ENCODE measurements at places on chromosomes 16 and 17. TPM values are rescaled to one million over a fixed set of nuclear protein-coding genes. Genes with fewer than 3 reads are reported as not detected.

DNA sequence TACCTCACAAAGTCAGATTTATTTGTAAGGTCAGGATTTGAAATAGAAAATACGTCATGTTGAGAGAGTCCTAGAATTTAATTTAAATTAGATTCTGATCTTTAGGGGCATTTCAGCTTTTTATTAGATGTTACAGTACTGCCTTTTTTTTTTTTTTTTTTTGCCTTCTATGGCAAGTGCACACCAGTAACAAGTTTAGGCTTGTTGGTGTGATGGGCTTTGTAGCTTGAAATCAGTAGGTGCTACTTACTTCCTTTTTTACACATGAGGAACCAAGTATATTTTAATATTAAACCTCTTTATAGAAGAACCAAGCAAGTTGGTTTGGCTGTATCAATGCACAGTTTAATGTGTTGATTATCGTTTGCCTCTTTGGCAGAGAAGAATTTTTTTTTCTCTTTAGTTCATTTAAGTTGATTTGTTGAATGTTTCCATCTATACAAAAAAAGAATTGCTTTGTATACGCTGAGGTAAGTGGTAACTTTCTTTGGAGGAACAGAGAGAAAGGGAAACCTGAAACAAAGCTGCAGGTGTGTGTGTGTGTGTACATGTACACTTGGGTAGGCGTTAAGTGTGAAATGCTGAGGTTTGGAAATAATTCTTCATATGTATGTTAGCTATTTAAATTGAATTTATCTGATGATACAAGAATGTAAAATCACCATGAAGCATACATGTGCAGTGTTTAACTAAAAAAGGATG is 15.7 kb downstream of the RBL2 start:
- DNase-seq: no peak

DNA sequence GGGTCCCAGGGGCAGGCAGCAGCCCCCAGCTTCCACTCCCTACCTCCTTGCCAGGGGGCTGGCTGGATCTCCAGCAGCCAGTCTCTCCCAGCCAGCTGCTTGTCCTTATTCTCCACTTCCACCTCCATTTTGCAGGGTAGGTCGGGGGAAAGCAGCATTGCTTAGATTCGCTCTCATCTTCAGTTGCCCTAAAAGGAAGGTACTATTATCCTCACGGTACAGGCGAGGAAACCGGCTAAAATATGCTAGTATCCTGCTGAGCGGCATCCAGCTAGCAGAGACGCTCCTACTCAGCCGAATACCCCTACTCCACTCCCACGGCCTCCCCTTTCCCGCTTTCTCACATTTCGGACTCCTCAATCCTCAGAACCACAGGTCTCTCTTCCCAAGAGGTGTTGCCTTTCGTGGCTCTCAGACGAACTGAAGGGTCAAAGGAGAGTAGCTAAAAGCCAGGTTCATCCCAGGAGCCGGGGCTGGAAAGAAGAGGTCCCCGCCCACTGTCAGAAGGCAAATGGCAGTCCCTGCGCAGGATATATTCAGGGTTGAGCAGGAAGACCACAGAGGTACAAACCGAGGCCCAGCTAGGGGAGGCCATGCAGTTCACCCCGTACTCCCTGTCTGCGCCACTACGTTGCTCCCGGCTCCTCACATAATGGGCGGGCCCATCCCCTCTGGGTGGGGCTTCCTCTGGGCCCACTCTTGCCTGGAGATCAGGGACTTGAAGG is 1.7 kb upstream of the RAB11FIP4 start:
- DNase-seq: no peak

- no peak for DNase-seq
Measured at GRCh38 chr17:79155701-79156100, 81.1 kb downstream of the ENGASE start.

DNA sequence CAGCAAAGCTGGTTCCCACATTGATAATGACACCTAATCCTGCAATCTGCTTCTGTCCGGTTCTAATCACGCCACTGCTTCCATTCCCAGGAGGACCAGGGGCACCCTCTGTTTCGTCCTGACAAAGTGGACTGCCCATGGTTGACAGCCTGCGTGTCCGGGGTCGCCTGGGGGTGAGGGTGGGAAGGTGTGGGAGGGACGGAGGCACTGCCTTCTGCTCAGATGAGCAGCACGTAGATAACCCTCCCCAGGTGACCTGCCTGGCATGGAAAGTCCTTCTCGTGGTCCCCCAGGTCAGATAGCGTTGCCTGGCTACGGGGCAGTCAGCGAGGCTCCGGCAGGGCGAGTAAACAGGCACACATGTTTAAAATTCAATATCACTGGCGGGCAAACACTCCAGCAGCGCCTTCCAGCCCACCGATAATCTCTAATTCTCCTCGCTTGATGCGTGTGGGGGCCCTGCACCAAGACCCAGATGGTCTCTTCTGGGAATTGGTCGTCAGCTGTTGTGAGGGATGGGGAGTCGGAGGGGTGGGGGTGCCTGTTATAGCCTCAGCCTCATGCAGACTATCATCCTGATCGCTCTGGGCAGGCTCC is 132.2 kb downstream of the RAP1GAP2 start:
- DNase-seq: no peak

GRCh38 chr17:75181608-75182318 is 996 bp downstream of the SUMO2 start:
- DNase-seq: peak; percentile 51

The KCNH6 gene
- not detected for polyA plus RNA-seq

DNA sequence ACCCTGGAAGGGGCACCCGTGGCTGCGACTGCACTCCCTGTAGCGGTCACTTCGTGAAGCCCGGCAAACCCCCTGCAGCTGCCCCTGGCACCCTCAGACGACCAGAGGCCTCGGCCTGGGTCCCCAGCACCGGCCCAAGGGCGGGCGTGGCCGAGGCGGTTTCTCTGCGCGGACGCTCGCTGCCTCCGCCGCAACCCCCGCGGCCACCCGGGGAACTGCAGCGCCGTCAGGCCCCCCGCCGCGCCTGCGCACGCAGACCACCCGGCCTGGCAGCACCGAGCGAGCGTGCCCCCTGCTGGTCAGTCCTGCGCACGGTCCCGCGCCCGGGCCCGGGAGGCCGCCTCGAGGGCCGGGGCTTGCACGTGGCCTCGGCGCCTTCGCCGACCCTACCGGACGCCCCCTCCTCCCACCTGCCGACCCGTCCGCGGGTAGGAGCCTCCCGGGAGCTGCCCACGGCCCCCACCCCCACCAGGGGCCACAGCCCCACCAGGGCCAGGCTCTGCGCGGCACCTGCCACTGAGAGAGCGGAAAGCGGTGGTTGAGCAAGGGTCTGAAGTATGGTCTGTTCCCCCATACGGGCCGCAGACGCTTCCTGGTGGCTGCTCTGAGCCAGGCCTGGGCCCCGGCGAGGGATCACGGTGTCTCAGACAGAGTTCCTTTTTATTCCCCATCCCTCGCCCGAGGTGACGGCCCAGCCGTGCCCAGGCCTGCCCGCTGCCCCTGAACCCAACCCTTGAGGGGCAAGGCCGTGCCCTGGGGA is 11.5 kb upstream of the HS3ST6 start:
- peak; percentile 81 for DNase-seq

The SOX15 gene
- polyA plus RNA-seq: 1.1 TPM

DNA sequence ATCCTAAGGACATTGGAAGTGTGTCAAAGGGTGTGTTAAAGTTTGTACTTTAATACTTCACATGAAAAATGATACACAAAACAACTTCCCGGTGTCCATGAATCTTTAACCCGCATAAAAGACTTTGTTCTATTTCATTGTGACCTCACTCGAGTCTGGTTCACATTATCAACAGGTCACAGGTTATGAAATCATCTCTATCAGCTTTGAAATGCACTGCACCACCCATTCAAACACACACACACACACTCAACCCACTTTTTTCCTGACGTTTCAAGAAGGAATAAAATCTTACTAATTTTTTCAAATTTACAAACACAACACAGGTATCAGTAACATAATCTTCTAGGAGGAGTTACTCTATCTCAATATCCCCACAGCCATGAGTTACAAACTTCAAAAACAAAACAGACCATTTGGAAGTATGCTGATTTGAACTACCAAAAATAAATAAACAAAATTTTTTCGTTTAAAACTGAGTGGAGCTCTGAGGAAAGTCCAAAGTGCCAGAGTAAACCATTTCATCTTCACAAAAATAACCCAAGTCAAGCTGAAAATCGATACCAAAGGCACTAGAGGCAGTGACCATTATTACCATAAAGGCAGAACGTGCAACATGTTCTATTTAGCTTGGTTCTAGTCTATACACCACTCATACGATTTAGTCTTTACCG is 2.7 kb downstream of the ACOX1 start:
- DNase-seq: no peak

- no peak for DNase-seq
Measured at GRCh38 chr17:52147872-52148271, 10.6 kb downstream of the CA10 start.

DNA sequence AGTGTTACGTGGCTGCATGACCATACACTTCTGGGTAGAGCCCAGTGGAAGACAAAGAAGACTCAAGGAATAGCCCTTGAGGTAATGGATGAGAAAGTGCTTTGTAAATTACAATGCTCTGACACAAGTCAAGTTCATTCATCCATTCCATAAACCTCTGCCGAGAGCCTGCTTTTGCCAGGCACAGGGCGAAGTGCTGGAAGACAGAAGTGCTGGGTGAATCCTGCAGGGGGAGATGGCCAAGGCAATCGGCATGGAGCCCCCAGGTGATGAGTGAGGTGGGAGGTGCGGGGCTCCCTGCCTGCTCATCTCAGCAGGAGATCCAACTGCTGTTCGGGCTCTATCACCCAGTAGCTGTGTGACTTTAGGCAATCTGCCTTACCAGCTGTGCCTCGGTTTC is 2.8 kb upstream of the SOCS3 start:
- peak; percentile 7 for DNase-seq

DNA sequence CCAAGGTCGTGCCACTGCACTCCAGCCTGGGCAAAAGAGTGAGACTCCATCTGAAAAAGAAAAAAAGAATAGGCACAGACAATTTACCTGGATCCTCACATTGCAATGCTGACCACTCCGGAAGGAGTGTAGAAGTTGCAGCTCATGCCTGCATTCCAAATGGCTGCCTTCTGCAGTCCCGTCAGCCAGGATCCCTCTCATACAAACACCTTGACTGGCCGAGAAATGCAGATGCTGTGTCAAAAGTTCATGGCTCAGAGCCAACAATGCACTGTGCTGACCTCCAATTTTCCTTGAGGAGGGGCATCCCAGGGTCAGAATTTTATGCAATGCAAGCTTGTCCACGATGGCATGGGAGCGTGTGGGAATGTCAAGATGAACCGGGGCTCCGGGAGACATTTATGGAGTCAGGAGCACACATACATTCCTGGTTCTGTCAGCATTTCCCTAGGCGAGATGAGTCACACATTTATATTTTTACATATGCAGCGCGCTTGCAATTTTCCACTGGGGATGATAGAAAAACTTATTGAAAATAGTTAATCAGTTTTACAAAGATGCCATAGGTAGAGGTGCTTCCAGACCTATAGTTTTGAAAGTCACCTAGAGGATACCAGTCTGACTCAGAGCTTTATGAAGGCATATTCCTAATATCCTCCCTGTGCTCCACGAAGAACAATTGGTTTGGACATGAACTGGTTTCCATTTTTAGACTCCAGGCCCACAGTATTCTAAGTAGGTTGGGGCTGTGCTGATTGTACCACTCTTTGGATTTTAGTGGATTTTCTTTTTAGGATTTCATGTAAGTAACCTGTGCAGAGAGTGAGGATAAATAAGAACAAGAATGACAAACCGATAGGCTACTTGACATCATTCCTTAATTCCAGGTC is 614.6 kb downstream of the MAF start:
- no peak for DNase-seq

- DNase-seq: no peak
Measured at GRCh38 chr17:30579610-30580315, 102.6 kb downstream of the GOSR1 start.

- DNase-seq: no peak
Measured at GRCh38 chr17:11388054-11388453, 147.0 kb downstream of the SHISA6 start.

GRCh38 chr16:48225456-48225855 is 18.6 kb upstream of the LONP2 start:
- DNase-seq: no peak

GRCh38 chr17:80468781-80469493 is 7.5 kb downstream of the NPTX1 start:
- no peak for DNase-seq

The LITAFD gene
- not detected for polyA plus RNA-seq

DNA sequence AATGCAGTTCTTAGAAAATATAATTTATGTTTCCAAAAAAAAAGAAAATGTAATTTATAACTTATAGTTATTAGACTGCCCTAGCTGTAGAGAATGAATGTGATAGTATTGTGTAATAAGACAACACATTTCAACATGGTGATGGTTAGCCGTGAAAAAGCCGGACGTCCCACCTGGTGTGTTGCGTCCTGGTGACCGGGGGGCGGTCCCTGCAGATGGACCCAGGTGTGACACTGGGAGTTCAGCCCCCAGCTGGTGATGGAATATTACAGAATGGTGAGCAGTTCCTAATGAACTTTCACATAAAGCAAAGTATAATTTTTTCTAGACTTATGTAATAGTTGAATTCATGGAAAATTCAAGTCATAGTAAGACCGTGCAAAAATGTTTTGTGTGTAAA is 132.8 kb downstream of the LAT start:
- DNase-seq: no peak

GRCh38 chr16:20744922-20745440 is 3.4 kb upstream of the THUMPD1 start:
- DNase-seq: no peak

- DNase-seq: no peak
Measured at GRCh38 chr16:6190776-6191175, 1093.2 kb upstream of the EEF2KMT start.

The PIPOX gene
- 1.9 TPM for polyA plus RNA-seq

DNA sequence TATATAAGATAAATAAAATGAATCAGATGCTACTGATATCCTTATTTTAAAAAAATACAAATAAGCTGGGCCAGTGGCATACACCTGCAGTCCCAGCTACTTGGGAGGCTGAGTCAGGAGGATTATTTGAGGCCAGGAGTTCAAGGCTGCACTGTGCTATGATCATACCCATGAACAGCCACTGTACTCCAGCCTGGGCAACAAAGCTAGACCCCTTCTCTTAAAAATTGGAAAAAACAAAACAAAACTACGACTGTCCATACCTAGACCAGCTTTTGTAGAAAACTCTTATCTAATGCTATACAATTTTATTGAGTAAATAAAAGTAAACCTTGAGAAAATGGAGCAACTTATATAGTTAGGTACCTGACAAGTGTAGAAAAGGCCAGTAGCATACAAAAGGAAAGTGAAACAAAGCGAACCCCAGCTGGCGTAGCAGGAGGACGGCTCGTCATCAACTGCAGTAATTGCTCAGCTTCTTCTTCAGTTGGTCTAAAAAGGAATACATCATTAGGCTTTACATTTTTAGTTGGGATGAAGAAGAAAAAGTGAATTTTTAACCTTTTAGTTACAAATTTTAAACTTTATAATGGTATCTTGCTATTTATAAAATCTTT is 23.6 kb downstream of the INTS2 start:
- no peak for DNase-seq

The RHBDL1 gene
- polyA plus RNA-seq: 1.1 TPM

The NLGN2 gene
- 26.8 TPM for polyA plus RNA-seq

The TCAP gene
- 291 TPM for polyA plus RNA-seq

- DNase-seq: no peak
Measured at GRCh38 chr17:48834973-48835372, 4.1 kb downstream of the CALCOCO2 start.
